Stimulated activated CD4-positive, alpha-beta T cell treated with anti-CD3 and anti-CD28 coated beads, Interleukin-2, amount 100 ng/mL, for 4 hours (primary cell): ENCODE measurements at places on chromosomes 1 and 21.

DNA sequence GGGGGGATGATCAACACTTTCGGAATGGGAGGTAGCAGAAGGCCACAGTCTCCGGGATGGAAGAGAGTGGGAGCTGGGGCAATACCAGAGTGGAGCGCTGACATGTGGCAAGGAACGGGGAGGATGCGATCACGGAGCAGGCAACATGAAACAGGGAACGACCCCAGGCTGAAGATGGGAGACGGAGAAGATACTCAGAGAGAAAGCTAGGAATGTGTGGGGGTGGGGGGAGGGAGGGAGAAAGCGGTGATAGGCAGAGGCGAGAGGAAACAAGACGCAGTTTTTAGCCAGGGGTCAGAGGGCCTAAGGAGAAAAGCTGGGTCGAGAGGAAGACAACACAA lies 577 bp downstream of the RAB3GAP2 start:
- no peak for DNase-seq

- DNase-seq = no peak
These were observed 174.3 kb upstream of the DUSP10 start for GRCh38 chr1:221916176-221916575.

DNA sequence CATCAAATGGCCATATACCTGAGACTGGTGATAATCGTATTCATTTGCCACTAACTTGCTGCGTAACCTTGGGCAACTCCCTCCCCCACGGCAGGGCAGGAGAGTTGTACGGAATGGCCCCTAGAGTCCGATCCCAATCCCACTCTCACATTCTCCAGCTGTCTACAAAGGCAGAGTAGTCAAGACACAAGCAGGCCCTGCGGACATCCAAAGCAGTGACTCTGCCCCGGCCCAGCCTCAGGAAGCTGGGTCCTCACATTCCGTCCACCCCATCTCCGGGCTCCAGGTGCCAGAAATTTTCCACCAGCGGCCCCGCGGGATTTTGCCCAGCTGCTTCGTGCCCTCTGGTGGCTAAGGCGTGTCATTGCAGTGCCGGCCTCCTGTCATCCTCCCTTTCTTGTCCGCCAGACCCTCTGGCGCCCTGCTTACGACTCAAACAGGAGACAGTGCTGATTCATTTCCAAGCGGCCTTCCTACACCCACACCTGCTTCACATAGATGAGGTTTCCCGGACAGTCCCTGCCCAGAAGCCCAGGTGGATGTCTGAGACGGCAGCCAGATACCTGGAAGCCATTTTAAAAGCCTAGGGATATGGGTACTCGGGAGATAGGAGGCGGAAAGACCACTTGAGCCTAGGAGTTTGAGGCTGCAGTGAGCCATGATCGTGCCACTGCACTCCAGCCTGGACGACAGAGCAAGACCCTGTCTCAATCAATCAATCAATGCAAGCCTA lies 2.9 kb upstream of the S100A2 start:
- peak; percentile 70 for DNase-seq

GRCh38 chr1:223723351-223723904 lies 11.1 kb downstream of the CAPN2 start:
- DNase-seq = no peak

GRCh38 chr1:25095635-25096200 lies 136.6 kb downstream of the SYF2 start:
- no peak for DNase-seq

DNA sequence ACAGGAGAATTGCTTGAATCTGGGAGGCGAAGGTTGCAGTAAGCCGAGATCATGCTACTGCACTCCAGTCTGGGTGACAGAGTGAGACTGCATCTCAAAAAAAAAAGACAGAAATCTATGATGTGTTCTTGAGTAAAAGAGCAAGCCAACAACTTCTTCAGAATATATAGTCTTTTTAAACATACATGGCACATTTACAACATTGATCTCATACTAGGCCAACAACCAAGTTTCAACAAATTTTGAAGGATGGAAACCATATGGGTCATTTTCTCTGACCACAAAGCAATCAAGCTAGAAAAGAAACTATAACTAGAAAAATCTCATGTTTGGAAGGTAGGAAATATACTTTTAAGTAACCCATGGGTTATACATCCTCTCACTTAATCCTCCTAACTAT lies 38.3 kb downstream of the PAFAH2 start:
- no peak for DNase-seq

- no peak for DNase-seq
These were observed 301.1 kb downstream of the MATN1 start for GRCh38 chr1:30422251-30422650.

DNA sequence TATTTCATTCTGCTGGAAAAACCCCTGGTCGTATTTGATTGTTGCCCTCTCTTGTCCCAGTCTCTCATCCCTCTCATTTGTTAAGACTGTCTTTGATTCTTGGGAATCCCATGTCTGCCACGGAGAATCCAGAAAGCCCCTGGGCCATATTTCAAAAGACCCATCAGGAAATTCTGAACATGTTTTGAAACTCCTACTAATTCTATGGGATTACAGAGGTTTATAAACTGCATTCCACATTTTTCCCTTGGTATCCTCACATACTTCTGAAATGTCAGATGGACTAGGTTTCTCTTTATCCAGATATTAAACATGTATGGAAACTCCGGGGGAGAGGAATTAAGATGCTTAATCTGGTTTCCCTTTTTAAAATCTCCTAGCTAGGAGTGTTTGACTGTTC lies 80.0 kb downstream of the HUNK start:
- DNase-seq = no peak

DNA sequence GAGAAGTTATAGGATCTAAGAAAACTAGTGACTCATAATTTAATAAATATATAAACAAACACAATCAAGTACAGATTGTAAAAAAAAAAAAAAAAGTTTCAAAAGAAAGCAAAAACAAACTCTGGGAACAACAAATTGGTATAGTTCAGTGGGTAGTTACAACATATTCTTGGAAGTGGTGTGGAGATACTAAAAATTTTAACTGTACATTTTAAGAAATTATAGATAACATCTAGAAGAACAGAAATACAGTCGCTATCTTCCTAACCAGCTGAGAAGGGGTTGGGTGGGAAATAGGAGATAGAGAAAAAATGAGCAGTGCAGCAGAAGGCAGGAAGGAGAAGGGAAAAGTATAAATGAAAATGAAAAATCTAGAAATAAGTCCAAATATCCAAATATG lies 70.5 kb downstream of the LRRC8C start:
- DNase-seq = no peak

- DNase-seq = no peak
These were observed 40.3 kb downstream of the XPR1 start for GRCh38 chr1:180672105-180672504.

DNA sequence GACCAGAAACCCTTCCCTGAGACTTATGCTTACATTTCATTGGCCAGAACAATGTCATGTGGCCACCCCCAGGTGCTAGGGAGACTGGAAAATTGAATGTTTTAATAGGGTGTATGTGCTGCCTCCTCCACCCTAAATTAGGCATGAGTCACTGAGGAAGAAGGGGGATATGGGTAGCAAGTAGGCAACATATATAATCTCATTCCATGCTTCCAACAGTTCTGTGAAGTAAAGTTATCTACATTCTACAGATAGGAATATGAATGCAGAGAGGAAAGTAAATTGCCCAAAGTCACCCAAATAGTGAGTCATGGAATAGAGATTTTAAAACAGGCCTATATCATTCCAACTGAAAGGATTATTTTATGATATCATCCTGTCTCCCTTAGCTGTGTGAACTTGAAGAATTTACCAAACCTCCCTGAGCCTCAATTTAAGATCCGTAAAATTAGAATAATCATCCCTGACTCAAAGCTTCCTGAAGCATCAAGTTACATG lies 168.6 kb upstream of the FGGY start:
- DNase-seq = no peak

GRCh38 chr1:19725606-19726005 lies 60.9 kb downstream of the HTR6 start:
- no peak for DNase-seq

GRCh38 chr1:15825800-15826199 lies 18.4 kb upstream of the UQCRHL start:
- no peak for DNase-seq

GRCh38 chr1:244162786-244163530 lies 111.9 kb downstream of the ZBTB18 start:
- no peak for DNase-seq

GRCh38 chr1:19835578-19835977 lies 20.5 kb upstream of the RNF186 start:
- DNase-seq = no peak

DNA sequence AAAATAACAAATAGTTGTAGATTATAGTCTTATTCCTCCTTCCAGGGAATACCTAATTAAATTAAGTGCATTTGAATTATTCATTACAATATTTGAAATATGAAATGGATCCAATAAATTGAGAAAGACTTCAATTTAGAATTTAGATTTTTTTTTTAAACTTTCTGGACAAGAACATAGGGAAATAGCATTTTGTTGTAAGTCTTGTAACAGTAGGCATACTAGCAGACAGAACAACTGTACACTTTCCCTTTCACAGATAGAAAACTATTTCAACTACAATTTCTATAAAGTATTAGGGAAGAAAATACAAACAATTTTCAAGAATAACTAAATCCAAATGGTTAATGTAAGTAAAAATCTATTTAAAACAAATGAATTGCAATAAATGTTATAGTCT lies 577.5 kb downstream of the USP25 start:
- no peak for DNase-seq

DNA sequence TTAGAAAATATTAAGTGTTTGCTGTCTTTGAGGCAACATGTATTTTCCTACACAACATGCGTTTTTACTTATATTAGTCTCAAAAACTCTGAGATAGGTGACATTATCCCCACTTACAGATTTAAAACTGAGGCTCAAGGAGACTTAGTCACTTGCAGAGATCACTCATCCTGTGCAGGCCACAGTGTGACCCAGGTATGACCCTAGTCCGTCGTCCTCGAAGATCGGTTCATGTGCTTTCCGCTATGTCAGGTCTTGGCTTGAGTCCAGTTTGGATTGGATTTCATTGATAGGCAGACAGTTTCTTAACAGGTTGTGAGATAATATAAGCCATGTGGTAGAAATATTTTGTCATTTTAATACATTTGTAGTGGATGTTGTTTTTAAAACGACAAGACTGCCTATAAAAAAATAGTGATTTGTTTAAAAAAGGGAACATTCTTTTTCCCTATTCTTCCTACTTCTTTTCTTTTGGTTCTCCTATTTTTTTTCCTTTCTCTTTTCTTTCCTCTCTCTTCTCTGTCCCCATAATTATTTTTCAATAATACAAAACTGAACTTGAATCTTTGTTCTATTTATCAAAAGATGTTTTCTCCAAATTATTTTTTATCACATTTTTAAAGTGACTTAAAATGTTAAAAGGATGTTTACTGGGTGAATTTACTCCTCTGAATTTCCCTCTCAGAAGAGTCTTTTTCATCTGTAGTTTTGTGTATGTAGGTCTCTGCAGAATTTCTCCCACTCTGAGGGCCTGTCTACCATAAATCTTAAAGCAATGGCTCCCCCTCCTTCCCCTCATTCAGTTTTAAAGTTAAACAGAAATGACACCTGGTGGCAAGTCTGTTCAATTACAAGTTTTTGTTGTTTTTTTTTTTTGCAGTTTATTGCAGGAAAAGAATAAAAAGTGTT lies 81.8 kb downstream of the PHTF1 start:
- DNase-seq = no peak

DNA sequence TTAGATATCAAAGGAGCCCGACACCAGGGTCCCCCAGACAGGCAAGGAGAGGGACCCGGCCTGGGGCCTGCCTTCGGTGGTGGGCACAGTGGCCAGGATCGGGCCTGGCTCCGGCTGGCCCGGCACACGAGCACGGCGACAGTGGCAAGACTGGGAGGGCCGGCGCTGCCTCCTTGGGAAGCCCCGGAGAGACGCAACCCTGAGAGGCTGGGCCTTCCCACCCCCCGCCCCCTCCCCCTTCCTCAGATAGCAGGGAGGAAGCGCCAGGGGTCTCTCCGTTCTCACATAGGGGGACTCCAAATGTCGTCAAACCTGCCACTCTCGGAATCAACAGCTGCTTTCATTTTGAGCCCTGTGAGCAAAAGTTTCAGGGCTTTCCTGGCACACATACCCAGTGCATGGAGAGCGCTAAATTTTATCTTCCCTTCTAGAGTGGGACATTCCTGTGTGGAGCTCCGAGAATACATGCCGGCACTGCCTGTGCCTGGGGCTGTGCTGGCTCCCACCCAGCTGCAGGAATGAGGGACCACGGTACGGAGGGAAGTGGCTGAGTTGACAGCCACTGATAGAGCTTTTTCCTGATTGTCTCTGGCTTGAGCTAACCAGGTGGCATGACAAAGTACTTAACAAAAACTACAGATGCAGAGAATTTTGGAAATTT lies 62.4 kb downstream of the CD247 start:
- DNase-seq = no peak

GRCh38 chr1:54859700-54860391 lies 27.1 kb downstream of the DHCR24 start:
- DNase-seq = no peak

GRCh38 chr1:15662477-15662876 lies 21.6 kb upstream of the PLEKHM2 start:
- no peak for DNase-seq

GRCh38 chr1:202665417-202665816 lies 44.8 kb downstream of the SYT2 start:
- no peak for DNase-seq

DNA sequence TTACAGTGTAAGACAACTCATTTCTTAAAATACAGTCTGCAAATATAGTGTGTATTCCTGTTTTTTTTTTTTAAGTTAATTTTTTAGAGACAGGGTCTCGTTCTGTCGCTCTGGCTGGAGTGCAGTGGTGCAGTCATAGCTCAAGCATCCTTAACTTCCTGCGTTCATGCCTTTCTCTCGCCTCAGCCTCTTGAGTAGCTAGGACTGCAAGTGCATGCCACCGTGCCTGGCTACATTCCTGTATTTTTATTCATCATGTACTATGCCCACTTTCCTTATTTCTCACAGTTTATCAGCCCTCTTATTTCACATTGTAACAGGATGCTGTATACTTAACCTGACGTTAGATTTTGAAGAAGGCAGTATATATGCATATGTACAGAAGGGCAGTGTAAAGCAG lies 26.7 kb downstream of the MIER1 start:
- DNase-seq = no peak

GRCh38 chr1:47002211-47002610 lies 21.3 kb upstream of the CYP4X1 start:
- DNase-seq = no peak

DNA sequence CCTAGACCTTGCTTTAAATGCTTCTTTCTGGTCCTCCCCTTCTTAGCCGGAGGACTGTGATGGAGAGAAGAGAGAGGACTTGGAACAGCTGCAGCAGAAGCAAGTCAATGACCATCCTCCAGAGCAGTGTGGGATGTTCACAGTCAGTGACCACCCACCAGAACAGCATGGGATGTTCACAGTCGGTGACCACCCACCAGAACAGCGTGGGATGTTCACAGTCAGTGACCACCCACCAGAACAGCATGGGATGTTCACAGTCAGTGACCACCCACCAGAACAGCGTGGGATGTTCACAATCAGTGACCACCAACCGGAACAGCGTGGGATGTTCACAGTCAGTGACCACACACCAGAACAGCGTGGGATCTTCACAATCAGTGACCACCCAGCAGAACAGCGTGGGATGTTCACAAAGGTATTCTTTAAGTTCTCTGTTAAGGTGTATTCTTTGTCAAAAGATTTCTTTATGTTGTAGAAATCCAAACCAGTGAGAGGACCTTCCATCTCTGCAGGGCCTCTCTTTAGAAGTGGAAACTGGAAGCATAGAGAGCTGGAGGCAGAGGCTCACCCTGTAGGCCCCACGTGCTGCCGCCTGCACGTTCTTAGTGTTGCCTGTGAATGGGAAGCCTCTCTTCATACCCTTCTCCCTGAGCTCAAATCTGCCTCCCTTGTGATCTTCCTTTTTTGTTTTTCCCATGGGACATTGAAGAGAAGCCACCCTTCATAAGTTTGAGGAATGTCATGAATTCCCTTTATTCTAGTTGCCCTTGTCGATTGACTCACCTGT lies 10.6 kb downstream of the PCNT start:
- no peak for DNase-seq
